ENCODE measurements at places on chromosomes 4 and X.
A peak's percentile ranks its signal among the peaks of the same experiment; 100 is the strongest.

GRCh38 chr4:127624173-127624572 lies 8.6 kb upstream of the INTU start:
- peak; percentile 4 for DNase-seq

DNA sequence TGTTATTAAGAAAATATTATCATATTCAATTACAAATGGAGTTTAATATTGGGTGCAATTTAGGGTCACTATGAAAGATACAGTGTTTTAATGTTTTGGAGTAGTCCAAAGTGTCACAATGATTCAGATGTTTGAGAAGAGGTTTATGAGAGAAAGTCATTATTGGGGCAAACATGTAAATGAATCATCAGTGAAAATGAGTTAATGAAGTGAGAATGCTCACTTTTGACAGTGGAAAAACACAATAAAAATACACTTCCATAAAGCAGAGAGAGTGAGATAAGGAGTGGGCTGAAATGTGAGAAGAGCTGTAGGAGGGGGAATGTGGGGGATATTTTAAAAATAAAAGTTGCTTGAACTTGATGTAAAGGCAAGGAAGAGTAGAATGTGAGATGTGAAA lies 957.1 kb downstream of the PCDH18 start:
- DNase-seq, result no peak

- no peak for DNase-seq
These were observed 12.7 kb downstream of the KLHL34 start for GRCh38 chrX:21645431-21645830.

GRCh38 chrX:3526731-3527130 lies 180.3 kb upstream of the MXRA5 start:
- no peak for DNase-seq

- DNase-seq, result no peak
These were observed 11.7 kb downstream of the UGT2B4 start for GRCh38 chr4:69484011-69484410.

DNA sequence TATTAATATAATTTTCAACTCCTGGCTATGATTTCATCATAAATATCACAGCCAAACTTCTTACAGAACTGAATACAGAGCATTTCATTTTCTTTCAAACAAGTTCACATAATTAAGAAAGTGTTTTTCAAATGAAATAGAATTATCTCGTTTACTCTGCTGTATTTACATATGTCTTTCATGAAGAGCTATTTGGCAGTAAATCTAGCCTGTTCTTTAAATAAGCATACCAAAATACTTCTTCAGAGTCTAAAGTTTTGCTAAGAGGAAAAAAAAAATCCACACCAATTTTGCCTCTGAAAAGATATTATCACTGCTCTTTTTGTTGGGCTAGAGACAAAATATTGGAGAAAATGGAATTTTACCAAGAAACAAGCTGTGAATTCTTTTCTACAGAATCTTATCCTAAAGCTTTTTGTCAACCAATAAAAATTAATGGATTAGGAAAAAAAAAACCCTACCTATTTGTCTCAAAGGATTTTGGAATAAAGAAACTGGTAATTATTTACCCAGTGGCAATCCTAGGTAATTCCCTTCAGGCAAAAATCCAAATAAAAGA lies 287.9 kb upstream of the NR3C2 start:
- no peak for DNase-seq
